RPMI7951 (cell line): ENCODE measurements at places on chromosomes 13 and 19. TPM values are rescaled to one million over a fixed set of nuclear protein-coding genes. Genes with fewer than 3 reads are reported as not detected.

GRCh38 chr13:103961784-103962183, 895.6 kb upstream of the SLC10A2 start:
- DNase-seq: no peak

- no peak for DNase-seq
Measured at GRCh38 chr13:42040730-42041010, 7.8 kb upstream of the DGKH start.

GRCh38 chr19:13850910-13851733, 25.8 kb upstream of the NANOS3 start:
- DNase-seq: peak; percentile 98

GRCh38 chr19:27935669-27936068, 1277.3 kb downstream of the UQCRFS1 start:
- DNase-seq: no peak

GRCh38 chr13:49295244-49295643, 47.5 kb downstream of the CDADC1 start:
- DNase-seq: no peak

- DNase-seq: peak; percentile 96
Measured at GRCh38 chr13:101523154-101524131, 71.0 kb downstream of the ITGBL1 start.

DNA sequence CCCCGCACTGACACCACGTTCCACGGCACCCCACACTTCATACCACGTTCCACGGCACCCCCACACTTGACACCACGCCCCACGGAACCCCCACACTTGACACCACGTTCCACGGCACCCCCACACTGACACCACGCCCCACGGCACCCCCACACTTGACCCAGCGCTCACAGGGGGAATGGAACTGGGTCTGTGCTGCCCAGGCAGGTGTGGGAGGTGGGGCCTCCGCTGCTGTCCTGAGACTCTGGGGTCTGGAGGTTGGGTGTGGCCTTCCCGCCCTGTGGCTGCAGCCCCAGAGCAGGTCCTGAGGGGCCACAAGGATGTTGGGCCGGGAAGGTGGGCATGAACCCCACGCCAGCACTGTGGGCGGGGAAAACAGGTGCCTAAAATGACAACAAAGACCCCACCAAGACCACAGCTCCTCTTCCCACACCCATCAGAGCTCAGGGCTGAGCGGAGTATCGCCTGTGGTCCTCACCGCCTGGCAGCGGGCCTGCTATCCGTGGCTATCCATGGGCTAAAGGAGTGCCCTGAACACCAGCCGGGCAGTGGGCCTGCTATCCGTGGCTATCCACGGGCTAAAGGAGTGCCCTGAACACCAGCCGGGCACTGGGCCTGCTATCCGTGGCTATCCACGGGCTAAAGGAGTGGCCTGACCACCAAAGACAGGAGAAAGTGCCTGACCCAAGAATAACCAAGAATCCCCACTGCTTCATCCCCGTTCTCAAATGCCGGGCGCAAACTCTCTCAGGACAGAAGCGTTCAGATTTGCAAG, 59.9 kb upstream of the C13orf46 start:
- no peak for DNase-seq

DNA sequence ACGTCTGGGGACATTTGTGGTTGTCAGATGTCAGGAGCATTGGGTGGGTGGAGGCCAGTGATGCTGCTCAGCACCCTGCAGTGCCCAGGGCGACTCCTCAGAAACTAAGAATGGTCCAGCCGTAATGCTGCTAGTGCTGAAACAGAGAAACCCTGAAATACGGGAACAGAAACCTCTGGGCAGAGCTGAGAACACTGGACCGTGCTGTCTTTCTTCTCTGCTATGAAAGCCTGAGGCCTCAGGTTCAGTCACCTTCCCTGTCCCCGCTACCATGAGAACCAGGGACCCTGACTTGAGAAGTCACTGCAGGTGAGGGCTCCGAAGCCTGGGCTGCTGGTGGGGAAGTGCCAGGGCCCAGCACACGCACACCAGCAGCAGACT, 13.4 kb downstream of the CAPS start:
- DNase-seq: no peak

DNA sequence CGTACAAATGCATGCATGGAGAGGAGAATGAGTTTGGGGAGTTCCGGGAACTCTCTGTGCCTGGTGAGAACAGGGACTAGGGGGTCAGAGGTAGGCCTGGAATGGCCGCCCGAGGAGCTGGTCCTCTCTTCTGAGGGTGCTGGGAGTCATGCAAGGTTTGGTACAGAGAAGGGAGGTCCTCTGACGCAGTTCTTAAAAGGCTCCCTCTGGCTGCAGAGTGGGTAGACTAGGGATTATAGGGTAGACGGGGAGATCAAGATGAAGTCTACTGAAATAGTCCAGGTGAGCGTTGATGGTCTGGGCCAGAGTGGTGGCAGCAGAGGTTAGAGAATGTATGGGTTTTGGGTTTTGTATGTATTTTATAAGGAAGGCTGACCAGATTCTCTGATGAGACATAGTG, 796 bp downstream of the ZNF304 start:
- peak; percentile 16 for DNase-seq

The VSIG10L gene
- total RNA-seq: 1.3 and 1.7 TPM in 2 replicates

DNA sequence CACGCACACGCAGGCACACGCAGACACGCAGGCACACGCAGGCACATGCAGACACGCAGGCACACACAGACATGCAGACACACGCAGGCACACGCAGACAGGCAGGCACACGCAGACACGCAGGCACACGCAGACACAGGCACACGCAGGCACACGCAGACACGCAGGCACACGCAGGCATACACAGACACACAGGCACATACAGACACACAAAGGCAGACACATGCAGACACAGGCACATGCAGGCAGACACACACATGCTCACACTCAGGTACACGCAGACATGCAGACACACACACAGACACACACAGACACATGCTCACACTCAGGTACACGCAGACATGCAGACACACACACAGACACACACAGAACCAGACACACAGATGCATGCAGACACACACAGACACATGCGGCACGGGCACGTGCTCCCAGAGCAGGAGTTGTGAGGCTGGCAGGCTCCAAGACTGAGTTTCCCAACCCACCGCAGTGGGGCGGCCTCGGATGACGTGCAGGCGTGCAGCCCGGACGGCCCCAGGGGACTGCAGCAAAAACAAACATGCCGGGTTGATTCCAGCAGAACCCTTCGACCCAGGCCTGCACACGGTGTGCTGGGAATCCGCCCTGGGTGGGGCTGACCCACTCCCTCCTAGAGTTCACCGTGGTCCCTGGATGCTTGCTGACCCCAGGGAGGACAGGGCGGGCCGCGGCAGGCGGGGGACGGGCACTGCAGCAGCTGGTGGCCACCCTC, 100.0 kb downstream of the GADD45B start:
- peak; percentile 37 for DNase-seq

The SLC10A2 gene
- not detected in 2 replicates for total RNA-seq

GRCh38 chr13:31035185-31035965, 102.9 kb downstream of the TEX26 start:
- DNase-seq: no peak

The C19orf73 gene
- total RNA-seq: 4.4 and 5.3 TPM in 2 replicates

DNA sequence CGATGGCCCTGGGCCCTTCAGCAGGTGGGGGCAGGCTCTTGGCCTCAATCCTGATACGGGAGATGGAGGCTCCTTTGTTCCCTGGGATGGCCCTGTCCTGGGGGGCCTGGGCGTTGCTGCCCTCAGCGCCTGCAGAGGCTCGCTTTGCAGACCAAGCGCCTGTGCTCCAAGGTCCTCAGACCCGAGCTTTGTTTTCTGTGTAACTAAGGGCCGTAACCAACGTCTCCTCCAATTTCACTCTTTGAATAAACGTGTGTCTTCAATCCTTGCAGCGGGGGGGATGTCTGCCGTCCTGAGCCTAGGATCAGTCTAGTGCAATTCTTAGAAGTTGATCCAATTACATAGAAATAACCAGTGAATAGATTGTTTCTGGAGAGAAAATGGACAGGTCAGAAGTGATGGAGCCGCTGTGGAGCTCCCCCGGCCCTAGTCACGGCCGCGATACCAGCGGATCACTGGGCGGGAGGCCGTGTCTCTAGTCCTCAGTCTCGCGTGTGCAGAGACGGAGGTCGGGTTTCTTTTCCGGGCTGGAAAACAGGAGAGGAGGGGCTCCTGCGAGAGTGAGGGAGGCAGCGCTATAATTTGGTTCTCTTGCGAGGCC, 5.3 kb downstream of the PTBP1 start:
- no peak for DNase-seq

DNA sequence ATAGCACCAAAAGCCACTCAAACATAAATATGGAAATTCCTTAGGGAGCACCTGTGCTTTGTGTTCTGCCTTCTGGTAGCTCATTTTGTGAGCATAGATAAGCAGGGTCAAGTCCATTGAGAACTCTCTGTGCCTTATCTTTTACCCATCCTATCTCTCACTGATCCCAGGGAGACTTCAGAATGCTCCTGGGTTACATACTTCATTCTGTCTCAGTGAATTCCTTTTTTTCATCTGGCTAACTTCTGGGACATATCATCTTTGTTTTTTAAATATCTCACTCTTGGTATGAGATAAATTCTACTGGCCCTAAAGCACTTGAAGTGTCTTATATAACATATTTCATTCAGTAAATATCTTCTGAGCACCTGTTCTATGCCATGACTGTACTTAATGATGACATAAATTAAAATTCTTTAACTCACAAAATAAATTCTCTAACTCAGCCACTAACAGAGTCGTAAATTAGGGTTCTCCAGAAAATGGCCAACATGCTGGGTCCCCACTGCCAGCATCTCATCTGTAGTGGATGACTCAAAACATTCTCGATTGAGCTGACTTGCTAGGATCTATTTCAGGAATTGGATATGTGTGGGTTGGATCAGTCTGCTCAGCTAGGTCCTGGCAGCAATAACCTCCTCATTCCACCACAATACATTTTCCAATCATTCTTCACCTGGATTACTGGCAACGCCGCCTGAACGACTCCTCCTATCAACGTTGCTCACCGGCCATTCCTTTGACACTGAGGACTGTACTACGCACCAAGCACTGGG, 170.2 kb downstream of the FOXO1 start:
- no peak for DNase-seq

The AMH gene
- 0.48 TPM in 1 of 2 replicates, not detected in the other for total RNA-seq

The IL11 gene
- 5.6 and 8.4 TPM in 2 replicates for total RNA-seq

DNA sequence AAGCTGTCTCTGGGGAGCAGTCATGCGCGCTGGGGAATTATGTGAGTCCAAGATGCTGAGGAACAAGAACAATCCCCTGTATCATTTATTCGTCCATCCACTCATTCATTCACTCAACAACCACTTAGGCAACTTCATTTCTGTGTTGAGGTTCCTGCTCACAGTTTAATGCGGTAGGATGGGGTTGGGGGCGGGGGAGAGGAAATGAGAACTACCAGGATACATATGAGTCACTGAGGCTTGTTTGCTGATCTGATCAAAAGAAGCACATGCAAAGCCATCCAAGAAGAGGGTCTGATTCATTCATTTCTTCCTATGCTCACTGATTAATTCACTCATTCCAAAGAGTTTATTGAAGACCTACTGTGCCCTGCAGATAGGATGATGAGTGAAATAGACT, 20.9 kb downstream of the ZNF536 start:
- peak; percentile 70 for DNase-seq

GRCh38 chr13:33868343-33868994, 50.5 kb downstream of the RFC3 start:
- no peak for DNase-seq

- peak; percentile 33 for DNase-seq
Measured at GRCh38 chr13:40813667-40814454, 24.4 kb downstream of the SLC25A15 start.

The IFNL1 gene
- total RNA-seq: not detected in 2 replicates

GRCh38 chr19:788983-789700, 8.1 kb upstream of the PTBP1 start:
- no peak for DNase-seq

DNA sequence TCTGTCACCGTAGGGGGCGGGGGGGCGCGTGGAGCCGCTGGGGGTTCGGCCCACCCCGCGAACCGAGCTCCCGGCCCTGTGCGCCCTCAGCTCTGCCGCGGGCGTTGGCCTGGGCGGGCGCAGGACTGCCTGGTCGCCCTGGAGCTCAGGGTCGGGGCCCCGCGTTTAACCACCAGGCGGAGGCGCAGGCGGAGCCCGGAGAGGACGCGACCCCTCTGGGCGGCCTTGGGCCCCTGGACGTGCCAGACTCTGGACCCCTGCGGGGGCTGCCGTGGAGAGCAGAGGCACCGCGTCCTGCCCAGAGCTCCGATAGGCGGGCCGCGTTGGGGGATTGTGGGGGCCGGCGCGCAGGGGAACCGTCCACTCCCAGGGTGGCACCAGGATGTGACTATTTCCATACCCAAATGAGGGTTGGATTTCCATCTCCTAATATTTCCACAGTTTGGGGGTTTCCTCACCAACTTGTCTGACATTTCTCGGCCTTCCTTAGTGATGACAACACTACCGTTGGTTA, 13.0 kb upstream of the USP29 start:
- no peak for DNase-seq

The CACNA1A gene
- 0.12 and 0.49 TPM in 2 replicates for total RNA-seq

GRCh38 chr13:72875233-72875632, 93.3 kb downstream of the PIBF1 start:
- peak; percentile 1 for DNase-seq

GRCh38 chr19:45103508-45104319, 10.7 kb downstream of the PPP1R37 start:
- DNase-seq: no peak

- DNase-seq: no peak
Measured at GRCh38 chr13:51772781-51773180, 31.2 kb downstream of the DHRS12 start.

DNA sequence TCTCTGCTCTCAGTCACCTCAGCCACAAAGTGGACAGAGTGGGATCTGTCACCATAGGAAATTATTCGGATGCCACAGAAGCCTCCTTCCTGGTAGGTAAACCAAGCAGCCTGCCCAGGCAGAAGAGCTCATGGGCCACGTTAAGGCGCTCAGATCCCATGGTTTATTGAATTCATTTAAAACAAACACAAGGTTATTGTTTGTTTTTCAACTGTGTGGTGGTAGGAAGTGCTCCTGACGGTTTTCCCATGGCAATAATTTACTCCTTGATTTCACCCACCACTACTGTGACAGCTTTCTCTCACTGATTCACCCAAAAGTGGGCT, 14.4 kb downstream of the BCAM start:
- DNase-seq: no peak

DNA sequence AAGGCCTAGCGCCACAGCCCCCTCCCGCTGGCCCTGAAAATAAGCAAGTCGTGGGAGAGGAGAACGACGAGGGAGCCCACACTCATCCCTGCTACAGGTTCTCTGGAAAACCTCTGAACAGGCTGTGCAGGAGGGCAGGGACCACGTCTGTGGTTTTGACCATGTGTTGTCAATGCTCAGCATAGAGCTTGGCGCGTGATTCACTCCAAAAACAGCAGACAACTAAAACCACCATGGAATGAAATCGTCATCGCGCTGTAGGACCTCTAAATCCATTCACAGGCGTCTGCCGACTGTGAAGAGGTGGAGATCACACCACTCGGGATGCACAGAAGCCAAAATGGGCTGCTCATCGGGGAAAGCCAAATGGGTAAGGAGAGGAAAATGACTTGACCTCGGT, 121.3 kb downstream of the COL4A1 start:
- no peak for DNase-seq

- peak; percentile 93 for DNase-seq
Measured at GRCh38 chr19:17406046-17406886, 836 bp upstream of the BST2 start.

GRCh38 chr13:110921695-110922094, 6.8 kb upstream of the ANKRD10 start:
- no peak for DNase-seq
